Aorta (tissue), 5 donors: ENCODE measurements at places on chromosomes 1 and 21. TPM values are rescaled to one million over a fixed set of nuclear protein-coding genes. Genes with fewer than 3 reads are reported as not detected.

- no peak overlapping the region for H3K27ac ChIP-seq
- H3K4me1 ChIP-seq: no peaks in the 10 kb centered on the region
- H3K4me3 ChIP-seq: no peak overlapping the region
These were observed 943.4 kb downstream of the TTLL7 start for GRCh38 chr1:83055391-83056170.

DNA sequence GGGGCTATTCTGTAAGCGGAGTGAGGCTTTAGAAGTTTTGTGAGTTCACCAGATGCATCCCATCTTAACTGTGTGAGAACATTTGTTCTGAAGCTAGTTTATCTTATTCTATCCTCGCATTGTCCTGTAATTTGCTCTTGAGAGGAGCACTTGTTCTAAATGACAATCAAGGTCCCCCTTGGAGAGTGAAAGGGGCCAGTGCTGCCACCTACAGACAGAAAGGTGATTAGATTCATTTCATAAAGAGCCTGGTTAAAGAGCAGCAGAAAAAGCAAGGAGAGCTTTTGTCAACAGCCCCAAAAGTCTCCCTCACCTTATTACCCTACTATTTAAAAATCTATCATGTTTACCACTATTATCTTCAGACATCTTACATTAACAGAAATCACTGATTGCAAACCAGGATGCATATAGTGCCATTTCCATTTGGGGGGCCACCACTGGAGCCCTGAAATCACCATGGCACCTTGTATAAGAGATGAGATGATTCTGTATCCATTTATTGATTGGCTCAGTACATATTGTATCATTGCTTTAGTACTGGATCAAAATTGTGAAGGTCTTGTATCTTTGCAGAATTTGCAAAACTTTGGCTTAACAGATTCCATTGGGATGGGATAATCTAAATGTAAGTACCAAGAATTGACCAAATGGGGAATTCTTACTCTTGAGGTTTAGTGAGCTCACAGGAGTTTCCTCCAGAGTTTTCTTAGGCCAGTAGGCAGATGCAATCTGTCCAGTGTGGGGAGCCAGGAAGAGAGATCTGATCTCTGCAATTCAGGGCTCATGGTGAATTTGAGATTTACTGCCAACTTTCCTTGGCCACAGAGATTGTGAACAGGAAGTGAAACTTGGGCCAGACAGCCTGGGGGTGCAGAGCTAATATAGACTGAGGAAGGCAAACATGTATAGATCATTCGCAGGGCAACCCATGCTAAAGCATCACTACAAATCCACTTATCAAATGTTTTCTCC is 64.3 kb upstream of the TRABD2B start:
- no peaks in the 10 kb centered on the region for H3K36me3 ChIP-seq
- no peaks in the 10 kb centered on the region for H3K4me1 ChIP-seq
- H3K4me3 ChIP-seq: no peak overlapping the region
- H3K27me3 ChIP-seq: no peaks in the 10 kb centered on the region
- no peak overlapping the region for H3K27ac ChIP-seq

DNA sequence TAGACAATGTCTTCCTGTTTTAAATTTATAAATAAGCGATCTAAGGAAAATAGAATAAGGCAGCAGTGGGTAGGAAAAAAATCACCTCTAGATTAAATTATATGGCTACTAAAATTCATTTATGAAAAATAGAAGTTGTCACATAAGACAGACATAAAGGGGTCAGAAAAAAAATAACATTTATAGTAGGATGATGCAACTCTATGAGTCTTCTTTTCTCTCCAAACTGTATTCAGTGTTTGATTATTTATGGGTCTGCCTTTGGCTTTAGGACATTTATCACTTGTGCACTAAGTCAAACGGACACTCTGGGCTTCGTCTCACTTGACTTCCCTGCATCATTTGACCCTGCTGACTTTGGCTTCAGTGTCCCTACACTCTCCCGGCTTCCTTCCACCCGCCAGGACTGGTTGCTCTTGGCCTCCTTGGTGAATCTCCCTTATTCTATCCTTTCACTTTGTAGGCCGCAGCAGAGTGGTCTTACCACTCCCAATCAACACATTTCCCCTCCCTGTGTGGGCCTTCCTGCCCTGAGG is 47.0 kb upstream of the DESI2 start:
- H3K4me3 ChIP-seq: no peak overlapping the region
- no peaks in the 10 kb centered on the region for H3K27me3 ChIP-seq
- no peaks in the 10 kb centered on the region for H3K36me3 ChIP-seq
- no peak for DNase-seq

DNA sequence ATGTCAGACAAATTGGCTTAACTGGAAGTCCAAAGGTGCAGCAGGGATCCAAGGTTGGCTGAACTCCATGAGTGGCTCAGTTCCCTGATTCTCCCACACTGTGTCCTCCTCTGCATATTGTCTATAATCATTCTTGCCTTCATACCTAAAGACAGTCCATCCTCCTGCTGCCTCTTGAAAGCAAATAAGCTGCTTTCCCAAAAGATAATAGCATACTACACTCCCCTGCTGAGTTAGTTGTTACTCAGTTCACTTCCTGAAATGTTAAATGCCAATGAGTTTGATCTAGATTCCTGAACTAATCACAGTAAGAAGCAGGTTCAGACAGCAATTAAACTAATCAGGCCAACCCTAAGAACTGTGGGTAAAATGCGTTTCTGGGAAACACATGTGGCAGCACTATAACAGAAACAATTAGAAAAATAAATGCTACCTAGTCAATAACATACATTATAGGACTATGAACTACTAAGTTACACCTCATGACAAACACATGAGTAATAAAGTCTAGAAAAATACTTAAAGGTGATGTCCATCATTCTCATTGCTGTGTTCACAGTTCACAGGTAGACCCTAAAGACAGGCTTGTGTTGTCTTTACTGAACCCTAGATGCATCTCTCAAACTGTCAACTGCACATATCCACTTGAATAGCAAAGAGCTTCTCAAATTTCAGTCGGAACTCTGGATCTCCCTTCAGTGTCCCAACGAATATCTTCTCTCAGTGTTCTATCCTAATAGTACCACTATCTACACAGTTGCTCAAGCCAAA is 50.8 kb upstream of the BOLA1 start:
- no peak overlapping the region for H3K4me3 ChIP-seq
- no peak overlapping the region for H3K27ac ChIP-seq
- no peaks in the 10 kb centered on the region for H3K27me3 ChIP-seq
- H3K4me1 ChIP-seq: peaks cover 15% of the 10 kb centered on the region
- no peaks in the 10 kb centered on the region for H3K36me3 ChIP-seq

DNA sequence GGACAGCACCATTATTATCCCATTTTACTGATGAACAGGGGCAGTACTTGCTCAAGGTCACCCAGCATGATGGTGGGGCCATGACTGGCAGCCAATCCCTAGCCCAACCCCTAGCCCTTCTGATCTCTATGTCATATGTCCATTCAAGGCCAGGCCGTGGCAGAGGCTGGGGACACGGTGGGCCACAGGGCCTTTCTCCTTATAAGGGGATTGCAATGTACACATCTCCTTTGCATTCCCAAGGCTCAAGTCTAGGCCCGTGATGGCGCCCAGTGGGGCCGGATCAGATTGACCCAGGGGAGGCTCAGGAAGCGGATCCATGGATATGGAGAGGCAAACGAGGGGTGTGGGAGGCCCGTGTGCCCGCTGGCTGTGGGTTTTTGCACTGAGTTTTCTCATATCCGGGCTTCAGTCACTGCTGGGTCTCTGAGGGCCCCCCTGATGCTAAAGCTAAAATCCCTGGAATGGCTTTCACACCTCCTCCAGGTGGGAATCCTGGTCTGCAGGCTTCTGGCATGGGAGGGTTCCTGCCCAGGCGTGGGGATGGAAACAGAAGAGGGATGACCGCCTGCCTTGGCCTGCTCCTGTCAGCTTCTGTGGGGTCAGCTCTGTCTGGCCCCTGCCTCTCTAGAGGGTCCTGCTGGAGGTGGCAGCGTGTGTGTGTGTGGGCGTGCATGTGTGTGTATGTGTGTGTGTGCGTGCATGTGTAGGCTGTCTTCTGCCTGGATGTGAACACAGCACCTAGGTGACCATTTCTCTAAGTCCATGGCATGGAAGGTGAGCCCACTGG is 2.1 kb downstream of the MYOM3 start:
- H3K4me3 ChIP-seq: no peak overlapping the region
- H3K27me3 ChIP-seq: no peaks in the 10 kb centered on the region
- no peaks in the 10 kb centered on the region for H3K36me3 ChIP-seq
- no peaks in the 10 kb centered on the region for H3K4me1 ChIP-seq
- no peak overlapping the region for H3K27ac ChIP-seq

- DNase-seq: no peak
- H3K27ac ChIP-seq: no peak overlapping the region
- no peaks in the 10 kb centered on the region for H3K4me1 ChIP-seq
- H3K27me3 ChIP-seq: no peaks in the 10 kb centered on the region
These were observed 138.3 kb upstream of the KAZN start for GRCh38 chr1:14460173-14460572.

GRCh38 chr21:42525676-42526378 is 12.2 kb downstream of the SLC37A1 start:
- no peak overlapping the region for H3K27ac ChIP-seq
- no peaks in the 10 kb centered on the region for H3K4me1 ChIP-seq
- DNase-seq: no peak

DNA sequence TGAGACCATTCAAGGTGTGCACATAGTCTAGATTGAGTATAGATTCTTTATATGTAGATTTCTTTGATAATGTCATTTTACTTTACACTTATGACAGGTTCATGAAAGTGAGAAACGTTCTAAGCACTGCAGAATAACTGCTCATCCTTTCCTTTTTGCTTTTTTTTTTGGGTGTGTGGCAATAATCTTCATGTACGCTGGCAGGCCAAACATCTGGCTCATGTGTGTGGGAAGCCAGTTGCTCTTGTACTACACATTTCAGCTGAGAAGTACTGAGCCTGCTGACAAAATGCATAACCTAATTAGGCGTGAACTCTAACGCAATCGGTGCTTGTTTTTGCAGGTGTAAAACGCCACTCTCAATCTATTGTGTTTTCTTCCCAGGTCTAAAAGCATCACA is 350.8 kb upstream of the KAZN start:
- H3K4me3 ChIP-seq: no peak overlapping the region
- DNase-seq: no peak
- H3K4me1 ChIP-seq: no peaks in the 10 kb centered on the region
- no peaks in the 10 kb centered on the region for H3K27me3 ChIP-seq
- no peaks in the 10 kb centered on the region for H3K36me3 ChIP-seq

Gene E2F2
- 0.96 TPM for total RNA-seq

Gene IARS2
- 46.0 TPM for total RNA-seq

Gene WDTC1
- 34.0 TPM for total RNA-seq

DNA sequence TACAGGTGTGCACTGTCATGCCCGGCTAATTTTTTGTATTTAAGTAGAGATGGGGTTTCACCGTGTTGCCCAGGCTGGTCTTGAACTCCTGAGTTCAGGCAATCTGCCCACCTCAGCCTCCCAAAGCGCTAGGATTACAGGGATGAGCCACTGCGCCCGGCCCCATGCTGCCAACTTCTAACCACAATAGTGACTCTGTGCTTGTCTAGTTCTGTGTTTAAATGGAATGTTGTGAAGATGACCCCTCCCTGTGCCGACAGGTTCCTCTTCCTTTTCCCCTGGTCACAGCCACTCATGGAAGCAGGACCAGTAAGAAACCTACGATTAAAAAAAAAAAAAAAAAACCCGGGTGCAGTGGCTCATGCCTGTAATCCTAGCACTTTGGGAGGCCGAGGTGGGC is 4.7 kb downstream of the MAP1LC3C start:
- H3K36me3 ChIP-seq: no peaks in the 10 kb centered on the region
- no peaks in the 10 kb centered on the region for H3K4me1 ChIP-seq
- H3K27ac ChIP-seq: no peak overlapping the region
- H3K4me3 ChIP-seq: no peak overlapping the region

- no peak overlapping the region for H3K27ac ChIP-seq
- no peaks in the 10 kb centered on the region for H3K36me3 ChIP-seq
- H3K27me3 ChIP-seq: no peaks in the 10 kb centered on the region
- no peak overlapping the region for H3K4me3 ChIP-seq
- no peaks in the 10 kb centered on the region for H3K4me1 ChIP-seq
These were observed 11.1 kb downstream of the SH2D1B start for GRCh38 chr1:162400790-162401355.

Gene BTBD8
- 4.9 TPM for total RNA-seq

Gene AK2
- total RNA-seq: 87.4 TPM

GRCh38 chr1:183687546-183688304 is 34.6 kb upstream of the APOBEC4 start:
- H3K27ac ChIP-seq: no peak overlapping the region
- H3K4me1 ChIP-seq: no peaks in the 10 kb centered on the region
- no peaks in the 10 kb centered on the region for H3K36me3 ChIP-seq
- H3K27me3 ChIP-seq: no peaks in the 10 kb centered on the region
- no peak for DNase-seq
- no peak overlapping the region for H3K4me3 ChIP-seq

Gene BGLAP
- 2.9 TPM for total RNA-seq

DNA sequence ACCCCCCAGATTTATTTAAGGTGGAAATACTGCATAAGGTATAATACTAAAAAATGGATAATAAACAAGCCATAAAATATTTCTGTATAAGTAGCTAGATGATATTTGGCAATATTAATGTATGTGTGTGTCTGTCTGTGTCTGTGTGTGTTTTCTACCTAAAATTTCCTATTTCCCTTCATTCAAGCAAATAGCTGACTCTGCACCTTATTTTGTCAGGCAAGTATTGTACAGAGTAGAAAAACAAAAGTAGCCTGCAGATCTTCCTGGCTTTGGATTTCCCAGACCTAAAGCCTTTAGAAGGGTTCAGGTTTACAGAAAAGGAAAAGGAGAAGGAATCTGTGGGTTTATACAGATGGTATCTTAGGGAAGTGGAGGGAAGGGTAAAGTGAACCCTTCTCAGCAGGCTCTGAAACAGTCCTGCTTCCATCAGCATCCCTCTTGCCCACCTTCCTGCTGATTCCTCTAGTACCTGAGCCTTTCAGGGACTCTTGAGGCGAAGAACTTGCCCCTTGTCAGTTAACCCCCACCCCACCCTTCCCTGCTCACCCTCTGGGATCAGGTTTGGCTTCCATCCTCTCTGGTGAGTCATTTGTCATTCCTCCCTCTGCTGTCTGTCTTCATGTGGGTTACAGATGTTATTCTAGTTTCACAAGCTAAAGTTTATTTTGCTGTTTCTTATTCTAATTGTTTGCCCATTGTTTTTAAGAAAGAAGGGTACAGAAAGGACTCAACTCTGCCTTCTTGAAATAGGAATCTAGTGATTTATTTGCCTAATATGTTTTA is 21.7 kb upstream of the RGS16 start:
- H3K27ac ChIP-seq: no peak overlapping the region
- H3K4me3 ChIP-seq: no peak overlapping the region
- no peaks in the 10 kb centered on the region for H3K27me3 ChIP-seq
- no peaks in the 10 kb centered on the region for H3K4me1 ChIP-seq
- H3K36me3 ChIP-seq: no peaks in the 10 kb centered on the region

Gene MYCL
- 1.2 TPM for total RNA-seq

- no peaks in the 10 kb centered on the region for H3K36me3 ChIP-seq
- no peaks in the 10 kb centered on the region for H3K27me3 ChIP-seq
- no peak overlapping the region for H3K4me3 ChIP-seq
These were observed 28.2 kb downstream of the PRDM2 start for GRCh38 chr1:13728091-13728715.
